ENCODE measurements at places on chromosomes 7 and 10.
A peak's percentile ranks its signal among the peaks of the same experiment; 100 is the strongest.

- no peak for DNase-seq
These were observed 46.7 kb upstream of the RHOBTB1 start for GRCh38 chr10:60990663-60991062.

DNA sequence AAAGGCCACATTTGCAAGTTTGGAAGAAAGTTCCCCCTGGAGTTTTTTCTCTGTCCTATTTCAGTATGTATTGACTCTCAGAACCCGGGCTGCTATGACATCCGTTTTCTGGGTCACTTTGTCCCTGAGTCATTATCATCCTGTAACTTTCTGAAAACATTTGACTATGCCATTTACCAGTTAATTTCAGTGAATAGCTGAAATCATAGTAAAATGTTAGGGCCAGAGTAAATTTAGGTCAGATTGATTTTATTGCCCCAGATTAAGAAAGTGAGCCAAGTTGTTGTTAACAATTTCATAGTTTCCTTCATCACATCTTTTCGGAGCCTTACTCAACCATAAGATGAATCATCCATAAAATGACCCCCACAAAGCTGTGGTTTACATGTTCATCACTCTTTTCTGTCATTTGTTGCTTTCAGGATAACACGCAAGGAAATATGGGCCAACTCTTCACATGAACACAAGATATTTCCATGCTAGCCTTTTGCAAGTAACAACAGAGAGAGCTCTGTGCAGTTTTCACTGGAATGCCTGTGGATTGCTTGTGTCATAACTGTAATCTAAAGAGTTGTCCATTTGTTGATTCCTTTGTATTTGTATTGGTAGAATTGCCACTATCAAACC, 3.9 kb upstream of the MACC1 start:
- no peak for DNase-seq

DNA sequence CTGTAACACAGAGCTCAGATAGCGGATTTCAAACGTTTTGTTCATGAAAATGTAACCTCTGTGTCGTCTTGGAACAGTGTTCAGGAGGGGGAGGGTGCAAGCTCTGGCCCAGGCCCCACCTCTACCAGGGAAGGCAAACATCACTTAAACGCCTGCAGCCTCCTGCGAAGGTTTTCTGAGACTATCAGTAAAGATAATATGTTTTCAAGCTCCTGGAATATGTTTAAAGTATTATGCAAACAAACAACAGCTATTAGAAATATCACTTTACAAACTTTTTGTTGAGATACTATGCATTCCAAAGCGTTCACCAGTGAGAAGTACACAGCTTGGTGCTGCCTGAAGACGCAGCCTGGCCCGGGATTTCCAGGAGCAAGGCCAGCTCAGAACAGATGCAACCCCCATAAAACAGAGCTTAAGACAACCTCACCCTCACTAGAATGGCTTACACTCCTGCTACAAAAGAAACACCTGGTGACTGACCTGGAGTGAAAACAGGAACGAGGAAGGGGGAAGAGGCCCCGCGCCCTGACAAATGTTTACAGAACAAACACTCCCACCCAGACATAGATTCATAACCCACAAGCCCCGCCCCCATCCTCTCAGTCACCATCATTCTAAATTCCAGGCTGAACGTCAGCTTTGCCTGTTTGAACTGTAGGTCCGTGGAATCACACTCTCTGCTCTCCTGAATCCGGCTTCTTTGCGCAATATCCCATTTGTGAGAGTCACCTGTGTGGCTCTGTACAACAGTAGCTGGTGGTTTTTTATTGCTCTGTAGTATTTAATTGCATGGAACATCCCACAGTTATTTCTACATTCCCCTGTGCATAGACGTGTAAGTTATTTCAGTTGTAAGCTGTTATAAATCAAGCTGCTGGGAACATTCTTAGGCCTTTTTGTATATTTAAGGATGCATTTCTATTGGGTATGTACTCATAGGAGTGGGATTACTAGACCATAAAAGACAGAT, 155.0 kb downstream of the PTPRN2 start:
- no peak for DNase-seq

DNA sequence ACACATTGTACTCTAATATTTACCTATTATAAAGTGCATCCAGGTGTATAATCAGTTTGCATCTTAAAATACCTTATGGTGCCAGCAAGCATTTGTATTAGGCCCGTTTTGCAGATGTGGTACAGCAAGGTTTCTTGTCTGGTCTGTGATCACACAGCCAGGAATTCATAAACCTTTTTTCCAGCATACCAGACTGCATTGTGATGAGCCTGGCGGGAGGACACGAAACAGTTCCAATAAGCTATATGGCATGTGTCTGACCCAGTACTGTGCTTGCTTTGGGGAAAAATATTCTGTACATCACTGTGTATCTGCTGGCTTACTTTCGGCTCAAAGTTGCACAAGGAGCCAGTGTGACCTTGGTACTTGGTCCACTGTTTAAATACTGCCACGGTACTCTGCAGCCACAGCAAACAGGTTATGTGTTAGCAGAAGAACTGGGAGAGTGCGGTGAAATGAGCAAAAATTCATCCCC, 36.3 kb downstream of the CHN2 start:
- DNase-seq = no peak

- no peak for DNase-seq
These were observed 53.1 kb downstream of the VPS41 start for GRCh38 chr7:38855867-38856266.

DNA sequence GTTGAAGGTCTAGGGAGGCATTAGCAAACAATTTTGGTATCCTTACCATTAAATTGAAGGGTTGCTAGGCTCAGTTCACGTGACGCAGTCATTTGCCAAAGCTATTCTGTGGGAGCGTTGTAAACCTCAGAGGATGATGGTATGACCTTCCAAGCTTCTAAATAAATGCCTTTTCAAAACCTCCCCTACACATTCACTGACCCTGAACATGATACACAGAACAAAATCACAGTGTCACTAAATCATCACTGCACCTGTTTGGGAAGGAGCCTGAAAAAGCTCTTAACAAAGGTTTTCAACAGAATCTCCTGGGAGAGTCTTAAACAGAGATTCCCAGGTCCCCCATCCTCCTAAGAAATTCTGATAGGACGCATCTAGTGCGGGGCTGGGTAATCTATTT, 13.2 kb upstream of the CCDC172 start:
- DNase-seq = no peak

GRCh38 chr10:70596110-70596798, 6.3 kb downstream of the PRF1 start:
- no peak for DNase-seq

DNA sequence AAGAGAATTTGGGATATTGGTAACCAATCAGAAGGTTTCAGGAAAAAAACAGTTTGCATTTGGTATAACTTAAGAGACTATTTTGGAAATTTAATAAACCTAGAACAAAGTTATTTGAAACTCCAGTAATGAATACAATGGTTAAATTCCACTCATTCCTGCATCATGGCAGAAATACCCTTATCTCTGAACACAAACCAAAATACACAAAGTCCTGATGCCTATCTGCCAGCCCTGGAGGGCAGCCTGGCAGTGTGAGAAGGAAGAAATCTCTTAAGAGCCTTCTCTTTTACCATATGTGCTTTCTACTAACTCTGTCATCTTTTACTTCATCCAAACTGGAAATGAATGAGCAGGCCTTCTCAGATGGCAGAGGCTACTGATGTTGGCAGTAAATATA, 147.1 kb upstream of the LYZL1 start:
- DNase-seq = no peak

DNA sequence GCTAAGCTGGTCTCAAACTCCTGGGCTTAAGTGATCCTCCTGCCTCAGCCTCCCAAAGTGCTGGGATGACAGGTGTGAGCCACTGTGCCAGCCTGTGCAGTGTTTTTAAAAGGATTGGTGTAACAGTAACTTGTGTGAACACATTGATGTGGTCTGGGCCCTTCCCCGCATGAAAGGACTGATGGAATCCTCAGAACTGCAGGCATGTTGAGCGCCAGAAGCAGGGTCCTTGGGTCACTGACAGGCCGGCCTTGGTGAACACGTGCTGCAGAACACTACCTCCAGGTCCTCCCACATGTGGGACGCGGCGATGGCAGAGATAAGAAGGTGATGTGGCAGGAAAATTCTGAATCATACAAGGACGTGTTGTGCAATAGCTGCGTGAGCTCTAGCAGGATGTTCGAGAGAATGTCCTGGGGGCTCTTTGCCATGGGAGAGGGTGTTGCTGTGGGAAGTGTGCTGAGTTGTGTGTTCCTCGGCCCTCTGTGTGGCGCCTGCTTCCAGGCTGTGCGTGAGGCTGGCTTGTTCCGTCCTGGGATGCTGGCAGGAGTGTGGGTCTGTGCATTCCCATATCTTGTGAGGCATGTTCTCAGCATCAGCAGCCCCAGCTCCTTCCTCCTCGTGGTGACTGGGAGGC, 68.2 kb downstream of the DNAJB6 start:
- DNase-seq = no peak

DNA sequence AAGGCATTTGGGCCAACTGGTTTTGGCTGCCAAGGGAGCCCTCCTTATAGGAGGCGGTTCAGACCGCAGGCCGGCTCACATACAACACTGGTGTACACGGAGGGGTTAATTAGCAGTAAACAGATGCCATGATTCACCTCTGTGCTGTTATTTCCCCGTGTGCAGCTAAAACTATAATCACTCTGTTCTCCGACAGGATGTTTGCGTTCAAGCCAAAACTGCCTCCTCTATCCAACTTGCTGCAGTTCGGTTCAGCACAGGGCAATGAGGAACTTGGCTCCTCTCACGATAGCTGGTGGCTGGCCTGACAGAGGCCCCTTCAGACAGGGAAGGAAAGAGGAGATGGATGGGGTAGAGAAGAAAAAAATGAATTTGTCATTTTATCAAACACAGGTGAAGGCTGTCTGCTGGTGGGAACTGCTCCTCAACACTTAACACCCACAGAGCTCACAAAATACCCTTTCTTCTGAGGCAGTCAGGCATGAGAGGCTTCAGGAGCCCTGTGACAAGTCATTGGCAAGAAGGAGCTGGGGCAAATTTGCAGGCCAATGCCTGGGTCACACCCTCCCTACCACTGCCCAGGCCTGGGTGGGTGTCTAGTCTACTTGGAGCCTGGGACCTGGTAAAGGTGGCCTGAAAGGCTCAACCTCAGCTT, 24.0 kb downstream of the KCNMA1 start:
- peak; percentile 30 for DNase-seq

- DNase-seq = no peak
These were observed 20.7 kb downstream of the MTURN start for GRCh38 chr7:30155481-30155880.

- peak; percentile 16 for DNase-seq
These were observed 31.7 kb downstream of the PAPOLB start for GRCh38 chr7:4830176-4830575.

- DNase-seq = no peak
These were observed 16.1 kb upstream of the SYPL1 start for GRCh38 chr7:106127984-106128780.

- DNase-seq = no peak
These were observed 111.2 kb downstream of the PTPRN2 start for GRCh38 chr7:158476331-158476932.

DNA sequence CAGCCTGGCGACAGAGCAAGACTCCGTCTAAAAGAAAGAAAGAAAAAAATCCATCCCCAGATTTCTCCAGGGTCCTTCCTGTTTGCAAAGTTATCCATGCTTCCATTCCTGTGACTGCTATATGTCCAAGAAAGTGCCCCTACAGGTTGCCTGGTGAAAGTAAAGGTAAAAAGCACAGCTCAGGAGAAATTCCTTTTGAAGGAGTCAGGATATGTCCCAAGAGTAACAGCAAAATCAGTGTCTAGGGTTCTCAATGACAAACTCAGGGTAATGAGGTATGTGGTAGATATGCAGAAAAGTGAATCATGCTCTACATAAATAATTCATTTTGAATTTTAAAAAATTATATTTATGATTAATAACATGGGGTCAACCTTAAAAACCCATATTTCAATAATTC, 91.5 kb downstream of the CTTNBP2 start:
- DNase-seq = no peak

DNA sequence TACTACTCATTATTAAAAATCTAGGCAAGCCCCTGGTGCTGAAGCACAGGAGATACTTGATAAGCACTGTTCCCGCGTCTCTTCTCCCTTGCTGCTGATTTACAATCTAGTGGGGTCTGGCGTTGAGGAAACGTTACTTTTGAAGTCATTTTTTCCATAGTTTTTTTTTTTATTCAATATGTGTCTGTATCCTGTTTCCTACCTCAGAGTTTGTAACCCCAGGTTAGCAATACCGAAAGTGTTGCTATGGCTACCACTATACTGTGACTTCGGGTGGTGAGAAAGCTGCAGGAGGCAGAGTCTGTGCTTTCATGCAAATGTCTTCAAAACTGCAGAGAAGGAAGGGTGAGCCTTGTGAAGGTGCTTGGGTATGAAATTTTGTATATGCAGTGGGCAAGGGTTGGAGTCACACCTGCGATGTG, 458.8 kb upstream of the GHITM start:
- DNase-seq = no peak

DNA sequence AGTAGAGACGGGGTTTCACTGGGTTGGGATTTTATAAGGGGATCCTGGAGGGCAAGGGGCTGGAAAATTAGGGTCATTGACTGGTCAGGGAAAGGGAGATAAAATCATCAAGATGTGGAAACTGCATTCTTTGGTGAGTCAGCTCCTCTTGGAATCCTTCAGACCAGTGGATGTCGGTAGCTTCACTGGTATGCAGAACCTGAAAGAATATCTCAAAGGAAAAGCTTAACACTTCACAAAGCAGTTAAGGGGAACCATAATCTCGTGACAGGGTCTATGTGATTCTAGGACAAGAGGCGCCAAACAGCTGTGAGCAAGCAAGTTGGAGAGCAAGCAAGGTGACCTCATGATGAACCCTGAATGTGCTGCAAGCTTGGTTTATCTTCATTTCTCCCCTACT, 634.7 kb upstream of the AUTS2 start:
- peak; percentile 92 for DNase-seq

- DNase-seq = no peak
These were observed 850.9 kb downstream of the LRMDA start for GRCh38 chr10:76282061-76283025.

- peak; percentile 83 for DNase-seq
These were observed 127.7 kb downstream of the JAZF1 start for GRCh38 chr7:28052933-28053332.
